ENCODE measurements at places on chromosomes 1 and 21.
A peak's percentile ranks its signal among the peaks of the same experiment; 100 is the strongest.

DNA sequence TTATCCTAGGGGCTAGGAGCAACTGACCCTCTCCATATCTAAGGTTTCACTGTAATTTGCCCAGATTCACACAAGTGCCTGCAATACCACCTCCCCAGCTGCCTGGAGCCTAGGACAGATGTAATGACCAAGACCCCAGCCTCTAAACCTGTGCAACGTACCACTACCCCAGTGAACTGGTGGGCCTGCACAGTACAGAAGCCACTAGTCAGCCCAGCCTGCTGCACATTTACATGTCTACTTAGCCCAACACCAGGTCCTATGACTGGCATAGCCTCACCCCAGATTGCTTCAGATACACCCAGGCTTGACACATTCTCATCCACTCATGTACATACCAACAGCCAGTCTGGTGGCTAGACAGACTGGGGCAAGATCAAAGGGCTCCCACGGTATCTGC, 1336.6 kb downstream of the BRINP3 start:
- DNase-seq, result no peak

DNA sequence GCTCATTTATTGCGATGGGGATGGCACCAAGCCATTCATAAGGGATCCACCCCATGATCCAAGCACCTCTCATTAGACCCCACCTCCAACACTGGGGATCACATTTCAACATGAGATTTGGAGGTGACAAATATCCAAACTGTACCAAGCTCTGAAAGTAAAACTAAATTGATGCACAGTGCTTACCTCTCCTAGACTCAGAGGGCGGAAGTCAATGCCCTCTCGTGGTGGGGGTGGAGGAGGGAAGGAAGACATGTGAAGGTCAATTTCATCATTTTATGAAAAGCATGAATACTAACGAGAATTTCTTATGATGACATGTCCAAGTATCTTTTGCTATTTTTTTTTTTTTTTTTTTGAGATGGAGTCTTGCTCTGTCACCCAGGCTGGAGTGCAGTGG, 120.0 kb downstream of the PGBD5 start:
- no peak for DNase-seq

- DNase-seq, result no peak
Measured at GRCh38 chr1:36143424-36143823, 5.9 kb downstream of the TRAPPC3 start.

GRCh38 chr1:177278626-177279390, 108.0 kb downstream of the BRINP2 start:
- peak; percentile 22 for DNase-seq

DNA sequence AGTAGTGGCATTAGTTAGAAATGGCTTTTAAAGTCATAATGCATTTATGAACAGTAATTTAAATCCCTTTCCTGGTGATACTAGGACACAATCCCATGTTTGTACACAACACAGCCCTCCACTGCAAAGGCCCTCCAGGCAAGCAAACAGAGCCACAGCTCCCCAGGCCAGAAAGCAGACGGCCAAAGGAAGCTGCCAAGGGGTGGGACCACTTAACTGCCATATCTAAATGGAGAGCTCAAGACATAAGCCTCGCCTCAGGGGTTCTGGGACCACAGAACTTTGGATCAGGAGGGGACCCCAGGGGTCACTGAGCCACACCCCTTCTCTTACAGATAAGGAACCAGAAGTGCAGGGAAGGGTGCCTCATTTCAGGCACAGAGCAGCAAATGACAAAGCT, 189.7 kb downstream of the KCNH1 start:
- no peak for DNase-seq

DNA sequence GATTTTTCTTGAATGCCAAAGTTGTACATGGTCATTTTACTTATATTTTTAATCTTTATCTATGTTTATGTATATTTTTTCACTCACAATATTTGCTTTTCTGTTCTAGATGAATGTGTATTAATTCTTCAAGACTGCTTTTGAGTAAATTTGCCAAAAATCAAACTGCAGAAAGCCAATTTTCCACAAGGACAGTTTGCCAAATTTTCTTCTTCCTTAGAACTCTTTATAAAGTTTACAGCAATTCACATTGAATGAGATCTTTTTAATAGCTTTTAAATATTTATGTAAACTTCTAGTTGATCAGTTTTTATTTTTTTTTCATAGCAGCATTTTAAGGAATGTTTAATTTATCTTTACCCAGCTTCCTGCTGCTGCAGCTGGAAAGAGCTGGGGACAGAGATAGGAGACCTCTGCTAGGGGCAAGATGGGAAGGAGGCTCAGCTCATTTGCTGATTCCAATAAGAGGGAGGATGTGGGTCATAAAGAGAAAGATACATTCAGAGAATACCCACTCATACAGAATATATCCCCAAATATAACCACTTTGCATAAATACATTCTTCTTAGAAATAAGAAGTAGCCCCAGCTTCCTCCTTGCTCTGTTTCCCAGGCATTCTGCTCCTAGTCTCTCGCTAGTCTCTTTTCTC, 93.0 kb downstream of the ODF2L start:
- no peak for DNase-seq

- DNase-seq, result no peak
Measured at GRCh38 chr1:2803086-2803930, 1.8 kb upstream of the TTC34 start.

DNA sequence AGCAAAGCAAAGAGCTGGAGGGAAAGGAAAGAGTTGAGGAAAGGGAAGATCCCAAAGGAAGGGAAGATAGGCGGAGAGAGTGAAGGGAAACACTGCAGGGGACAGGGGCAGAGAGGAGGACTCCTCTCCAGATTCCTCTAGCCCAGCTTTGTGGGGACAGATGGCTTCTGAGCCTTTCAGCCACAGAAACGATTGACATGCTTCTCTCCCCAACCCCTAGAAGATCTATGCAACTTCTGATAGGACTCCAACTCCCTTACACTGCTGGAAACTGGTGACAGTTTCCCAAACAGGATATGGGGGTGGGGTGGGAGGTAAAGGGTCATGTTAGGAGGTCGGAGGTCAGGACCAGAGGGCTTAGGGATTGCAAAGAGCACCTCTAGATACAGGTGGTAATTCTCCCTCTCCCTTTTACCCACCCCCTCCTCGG, 6.5 kb downstream of the MEX3A start:
- no peak for DNase-seq

DNA sequence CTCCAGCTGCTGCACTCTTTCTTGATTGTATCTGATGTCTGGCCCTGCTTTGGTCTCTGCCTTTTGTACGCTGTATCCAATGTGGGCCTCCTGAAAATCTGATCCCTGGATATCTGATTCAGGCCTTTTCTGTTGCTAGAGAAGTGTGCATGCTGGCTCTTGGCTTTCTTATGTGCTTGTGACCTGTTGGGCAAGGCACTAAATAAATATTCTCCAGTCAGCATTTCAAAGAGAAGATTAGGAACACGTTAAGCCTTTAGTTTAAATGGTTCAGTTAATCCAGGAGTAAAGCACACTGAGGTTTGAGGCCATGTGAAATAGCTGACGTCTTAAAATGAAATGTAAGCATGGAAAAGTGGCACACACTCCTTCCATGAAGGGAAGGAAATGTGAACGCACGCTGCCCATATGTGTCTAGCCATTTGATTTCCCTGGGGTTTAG, 9.3 kb upstream of the F3 start:
- no peak for DNase-seq

DNA sequence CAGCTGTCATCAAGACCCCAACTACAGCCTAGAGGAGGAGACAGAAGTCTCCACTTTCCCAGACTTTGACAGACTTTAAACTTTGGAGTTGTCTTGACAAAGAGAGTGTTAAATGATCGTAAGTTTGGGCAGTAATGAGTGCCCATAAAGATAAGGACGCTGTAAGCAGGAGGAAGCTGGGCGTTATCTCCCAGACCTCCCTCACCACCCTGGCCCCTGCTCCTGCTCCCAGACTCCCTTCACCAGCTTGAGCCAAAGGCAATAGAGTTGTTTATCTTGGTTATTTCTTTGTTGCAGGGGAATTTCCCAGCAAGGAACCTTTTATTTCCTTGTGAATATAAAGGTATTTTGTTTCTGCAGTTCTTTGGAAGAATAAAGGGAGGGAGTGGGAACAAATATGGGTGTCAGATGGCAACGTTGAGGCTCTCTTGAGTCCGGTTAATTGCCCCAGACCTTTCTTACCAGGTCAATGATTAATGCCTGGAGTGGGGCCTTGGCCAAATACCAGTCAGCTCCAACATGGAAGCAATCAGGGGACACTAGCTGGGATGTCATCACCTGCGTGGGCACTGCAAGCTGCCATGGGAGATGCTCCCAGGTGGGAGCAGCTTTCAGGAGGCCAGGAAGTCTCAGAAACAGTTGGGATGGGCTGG, 4.4 kb downstream of the PIGR start:
- peak; percentile 76 for DNase-seq

DNA sequence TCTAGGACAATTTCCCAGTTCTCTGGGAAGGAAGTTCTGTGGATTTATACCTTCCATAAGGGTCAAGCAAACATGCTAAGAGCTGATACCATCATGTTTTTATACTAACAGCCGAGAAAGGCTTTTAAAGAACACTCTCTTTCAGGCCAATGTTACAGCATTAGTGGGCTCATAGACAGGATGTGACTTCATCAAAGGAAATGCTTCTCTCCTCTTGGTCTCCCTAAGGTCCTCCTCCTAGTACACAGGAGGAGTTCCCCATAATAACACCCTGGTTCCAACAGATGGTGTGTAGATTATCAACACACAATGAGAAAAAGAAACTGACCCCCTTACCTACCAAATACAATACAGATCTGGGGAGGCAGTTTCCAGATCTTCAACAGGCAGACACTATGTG, 26.7 kb upstream of the GLIS1 start:
- peak; percentile 14 for DNase-seq

DNA sequence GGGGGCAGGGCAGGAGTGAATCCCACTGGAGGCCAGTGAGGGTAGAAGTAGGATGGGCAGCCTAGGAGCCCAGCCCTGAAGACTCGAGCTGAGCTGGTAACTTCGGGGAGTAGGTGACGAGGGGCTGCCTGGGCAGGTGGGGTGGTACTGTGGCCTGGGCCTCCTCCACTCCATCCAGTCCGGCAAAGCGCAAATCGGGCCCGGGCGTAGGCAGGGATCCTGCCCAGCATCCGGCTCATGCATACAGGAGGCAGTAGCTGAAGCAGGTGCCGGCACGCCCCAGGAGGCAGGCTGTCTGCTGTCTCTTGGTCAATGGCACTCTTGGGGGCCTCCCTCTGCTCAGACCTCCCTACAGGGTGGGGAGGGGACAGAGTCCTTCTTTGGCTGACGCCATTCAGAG, 1.3 kb upstream of the TNFRSF25 start:
- DNase-seq, result no peak

GRCh38 chr1:98988904-98989555, 15.6 kb downstream of the PLPPR5 start:
- DNase-seq, result peak; percentile 75

DNA sequence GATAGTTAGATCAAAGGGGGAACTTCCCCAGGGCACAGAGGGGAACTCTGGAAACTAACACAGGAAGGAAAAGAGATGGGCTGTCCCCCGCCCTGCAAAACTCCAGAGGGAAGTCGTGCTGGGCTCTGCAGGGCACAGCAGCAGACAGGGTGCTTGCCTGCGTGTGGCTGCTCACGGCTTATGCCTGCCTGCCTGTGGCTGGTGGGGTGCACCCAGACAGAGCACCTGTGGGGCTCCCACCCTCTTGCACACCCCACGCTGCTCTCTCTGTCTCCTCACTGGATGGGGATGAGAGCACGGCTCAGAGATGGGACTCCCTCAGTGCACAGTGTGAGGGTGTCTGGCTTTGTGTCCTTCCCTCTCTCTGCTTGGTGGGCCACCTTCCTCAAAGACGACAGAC, 13.5 kb upstream of the ETV3L start:
- DNase-seq, result no peak

- DNase-seq, result no peak
Measured at GRCh38 chr1:59714966-59715365, 99.8 kb upstream of the HOOK1 start.

DNA sequence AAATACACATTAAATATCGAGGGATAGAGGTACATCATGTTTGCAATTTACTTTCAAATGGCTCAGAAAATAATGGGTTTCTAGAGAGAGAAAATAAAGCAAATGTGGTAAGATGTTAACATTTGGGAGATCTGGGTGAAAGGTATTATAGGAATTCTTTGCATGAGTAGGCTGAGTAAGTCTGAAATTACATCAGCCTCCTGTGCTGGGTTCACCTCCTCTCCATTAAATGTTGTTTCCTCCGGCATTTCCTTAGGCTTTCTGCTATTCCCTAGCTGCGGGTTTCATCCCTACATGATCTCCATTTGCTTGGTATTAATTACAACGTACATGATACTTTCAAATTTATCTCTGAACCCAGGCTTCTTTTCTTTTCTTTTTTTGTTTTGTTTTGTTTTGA, 31.6 kb downstream of the ZMYND12 start:
- no peak for DNase-seq

GRCh38 chr1:241695246-241696171, 43.4 kb downstream of the WDR64 start:
- no peak for DNase-seq

- DNase-seq, result peak; percentile 40
Measured at GRCh38 chr1:225554216-225554812, 98.6 kb downstream of the ENAH start.

- DNase-seq, result no peak
Measured at GRCh38 chr1:217090060-217090911, 367.1 kb upstream of the ESRRG start.

DNA sequence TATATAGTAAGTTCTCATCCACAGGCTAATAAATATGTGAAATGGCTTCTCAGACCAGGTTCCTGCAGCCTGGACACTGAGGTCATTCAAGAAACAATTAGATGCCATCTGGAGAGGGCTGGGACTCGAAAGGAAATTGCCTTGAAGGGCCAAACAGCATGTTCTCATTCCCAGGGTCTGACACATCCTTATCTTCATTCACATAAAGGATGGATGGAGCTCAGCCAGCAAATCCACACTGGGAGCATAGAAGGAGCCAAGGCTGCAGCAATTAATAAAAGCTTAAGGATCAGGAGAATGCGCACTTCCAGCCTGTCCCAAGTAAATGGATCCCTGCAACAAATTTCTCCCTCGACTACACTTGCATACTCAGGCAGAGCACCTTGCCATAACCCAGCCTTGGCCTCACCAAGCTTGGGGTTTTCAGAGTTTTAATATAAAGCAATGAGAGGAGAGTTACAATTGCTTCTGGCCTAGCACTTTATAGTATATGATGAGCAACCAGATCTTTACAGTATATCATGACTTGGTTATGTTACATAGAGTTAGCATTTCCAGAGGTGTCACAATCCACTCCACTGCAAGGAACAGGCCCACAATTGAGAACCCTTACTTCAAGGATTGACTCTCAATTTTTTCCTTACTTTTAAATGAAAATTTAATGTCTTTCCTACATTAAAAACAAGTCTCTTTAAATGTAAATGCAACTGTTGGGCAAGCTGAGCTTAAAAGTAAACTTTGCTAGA, 55.9 kb downstream of the BCAR3 start:
- no peak for DNase-seq

- DNase-seq, result no peak
Measured at GRCh38 chr1:21961337-21961736, 15.5 kb upstream of the CELA3B start.

DNA sequence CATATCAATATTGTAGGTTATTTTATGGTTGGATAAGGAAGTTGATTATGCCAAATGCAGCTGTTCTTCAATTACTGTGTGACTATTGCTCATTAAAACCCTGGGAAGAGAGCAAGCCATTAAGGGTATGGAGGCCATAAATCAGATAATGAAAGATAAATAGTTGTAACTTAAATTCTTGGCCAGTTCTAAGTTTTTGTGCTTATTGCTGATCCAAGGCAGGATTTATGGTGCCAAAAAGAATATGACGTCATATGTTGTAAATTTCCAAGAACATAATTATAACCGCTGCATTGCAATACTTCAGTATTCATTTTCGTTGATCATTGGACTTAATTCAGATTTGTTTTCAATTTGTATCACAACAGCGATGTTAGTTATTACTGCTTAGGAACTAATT, 211.6 kb downstream of the LRRC40 start:
- no peak for DNase-seq
